ENCODE measurements at places on chromosomes 5 and 9. TPM values are rescaled to one million over a fixed set of nuclear protein-coding genes. Genes with fewer than 3 reads are reported as not detected.
A peak's percentile ranks its signal among the peaks of the same experiment; 100 is the strongest.

DNA sequence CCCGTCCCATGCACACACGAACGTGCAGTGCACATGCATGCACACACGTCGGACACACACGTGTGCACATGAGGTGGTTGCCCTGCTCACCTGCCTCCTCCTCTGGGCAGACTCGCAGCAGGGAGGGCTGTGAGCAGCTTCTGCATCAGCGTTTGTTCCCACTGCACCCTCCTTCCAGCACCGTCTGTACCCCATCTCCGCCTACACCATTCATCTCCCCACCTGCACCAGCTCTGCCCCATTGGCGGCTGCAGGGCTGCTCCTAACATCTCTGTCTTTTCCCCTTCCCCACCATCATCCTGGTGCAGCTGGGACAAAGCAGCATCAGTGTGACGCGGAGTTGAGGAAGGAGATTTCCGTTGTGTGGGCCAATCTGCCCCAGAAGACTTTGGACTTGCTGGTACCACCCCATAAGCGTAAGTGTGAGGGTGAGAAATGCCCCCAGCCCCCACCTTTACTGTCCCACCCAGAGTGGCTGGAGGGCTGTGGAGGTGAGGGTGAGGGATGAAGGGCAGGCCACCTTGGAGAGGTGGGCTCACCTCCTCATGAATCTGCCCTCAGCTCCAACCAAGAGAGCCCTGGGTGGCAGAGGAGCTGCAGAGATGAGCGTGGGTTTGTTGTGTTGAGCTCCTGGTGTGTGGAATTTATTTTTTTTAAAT is 234.6 kb downstream of the CACNA1B start:
- H3K4me1 ChIP-seq, result no peaks in the 10 kb centered on the region
- no peak for DNase-seq
- H3K36me3 ChIP-seq, result no peaks in the 10 kb centered on the region

GRCh38 chr5:107542428-107542827 is 128.3 kb downstream of the EFNA5 start:
- no peaks in the 10 kb centered on the region for H3K4me1 ChIP-seq
- no peak overlapping the region for H3K4me3 ChIP-seq
- DNase-seq, result peak; percentile 61
- no peak overlapping the region for H3K27ac ChIP-seq

- H3K4me1 ChIP-seq, result no peaks in the 10 kb centered on the region
- no peak overlapping the region for H3K27ac ChIP-seq
- no peaks in the 10 kb centered on the region for H3K36me3 ChIP-seq
- no peak for DNase-seq
- H3K4me3 ChIP-seq, result no peak overlapping the region
- H3K27me3 ChIP-seq, result no peaks in the 10 kb centered on the region
Observed at GRCh38 chr5:77993855-77994318, 217.7 kb upstream of the TBCA start.

GRCh38 chr5:9604416-9604815 is 25.7 kb downstream of the TAS2R1 start:
- no peaks in the 10 kb centered on the region for H3K27me3 ChIP-seq
- H3K36me3 ChIP-seq, result no peaks in the 10 kb centered on the region
- no peaks in the 10 kb centered on the region for H3K4me1 ChIP-seq

DNA sequence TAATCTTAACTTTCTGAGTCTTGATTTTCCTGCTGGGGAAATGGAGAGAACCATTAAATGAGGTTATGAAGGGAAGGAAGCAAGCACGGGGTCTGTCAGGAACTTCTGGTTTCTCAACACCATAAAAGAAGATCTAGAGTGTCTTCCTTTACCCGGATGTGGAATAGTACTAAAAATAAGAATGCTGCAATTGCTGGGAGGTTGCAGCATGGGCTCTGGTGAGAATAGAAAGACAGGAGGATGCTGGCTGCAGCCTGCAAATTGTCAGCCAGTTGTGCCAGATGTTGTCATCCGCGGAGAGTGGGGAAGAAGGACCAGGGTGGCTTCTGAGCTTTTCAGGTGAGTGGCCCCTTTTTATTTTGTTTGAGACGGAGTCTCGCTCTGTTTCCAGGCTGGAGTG is 69.3 kb upstream of the STC2 start:
- no peak overlapping the region for H3K27ac ChIP-seq
- DNase-seq, result no peak
- H3K4me1 ChIP-seq, result no peaks in the 10 kb centered on the region
- H3K4me3 ChIP-seq, result no peak overlapping the region

DNA sequence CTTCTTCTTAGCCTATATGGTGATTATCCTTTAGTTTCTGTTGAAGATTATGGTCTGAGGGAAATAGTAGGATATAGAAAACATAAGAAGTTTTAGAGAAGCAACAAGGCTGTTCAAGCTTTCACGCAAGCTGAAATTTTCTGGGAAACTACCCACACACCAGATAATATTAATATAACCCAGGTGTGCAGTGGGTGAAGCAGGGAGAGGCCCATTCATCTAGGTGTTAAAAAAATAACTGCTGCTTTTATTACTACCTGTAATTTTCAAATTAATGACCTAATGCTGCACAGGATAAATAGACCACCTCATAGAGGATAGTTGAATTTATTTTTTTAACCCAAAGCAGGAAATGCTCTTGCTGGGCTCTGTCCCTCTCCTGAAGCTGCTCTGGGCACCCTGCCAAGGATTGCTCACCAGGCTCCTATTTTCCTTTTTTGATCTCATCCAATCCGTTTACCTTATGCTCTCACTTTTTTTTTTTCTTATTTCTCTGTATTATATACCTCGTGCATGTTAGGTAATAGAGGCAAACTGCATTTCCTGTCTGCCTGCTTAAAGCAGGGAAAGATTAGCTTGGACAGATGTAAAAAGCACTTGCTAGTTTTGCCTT is 124.3 kb upstream of the SLC12A2 start:
- no peaks in the 10 kb centered on the region for H3K27me3 ChIP-seq
- H3K36me3 ChIP-seq, result no peaks in the 10 kb centered on the region
- H3K4me1 ChIP-seq, result peaks cover 40% of the 10 kb centered on the region
- H3K4me3 ChIP-seq, result no peak overlapping the region
- DNase-seq, result peak; percentile 59

- H3K27me3 ChIP-seq, result peaks cover 6% of the 10 kb centered on the region
- no peaks in the 10 kb centered on the region for H3K4me1 ChIP-seq
- DNase-seq, result no peak
- no peak overlapping the region for H3K4me3 ChIP-seq
Observed at GRCh38 chr5:17436761-17437221, 61.2 kb upstream of the TAF11L2 start.

DNA sequence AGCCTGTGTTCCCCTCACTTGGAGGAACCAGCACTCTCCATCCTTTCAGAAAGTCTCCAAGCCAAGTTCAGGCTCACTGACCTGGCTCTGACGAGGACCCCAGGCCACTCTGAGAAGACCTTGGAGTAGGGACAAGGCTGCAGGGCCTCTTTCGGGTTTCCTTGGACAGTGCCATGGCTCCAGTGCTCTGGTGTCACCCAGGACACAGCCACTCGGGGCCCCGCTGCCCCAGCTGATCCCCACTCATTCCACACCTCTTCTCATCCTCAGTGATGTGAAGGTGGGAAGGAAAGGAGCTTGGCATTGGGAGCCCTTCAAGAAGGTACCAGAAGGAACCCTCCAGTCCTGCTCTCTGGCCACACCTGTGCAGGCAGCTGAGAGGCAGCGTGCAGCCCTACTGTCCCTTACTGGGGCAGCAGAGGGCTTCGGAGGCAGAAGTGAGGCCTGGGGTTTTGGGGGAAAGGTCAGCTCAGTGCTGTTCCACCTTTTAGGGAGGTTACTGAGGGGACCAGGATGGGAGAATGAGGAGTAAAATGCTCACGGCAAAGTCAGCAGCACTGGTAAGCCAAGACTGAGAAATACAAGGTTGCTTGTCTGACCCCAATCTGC is 4.7 kb upstream of the NUP214 start:
- H3K27me3 ChIP-seq, result peaks cover 4% of the 10 kb centered on the region
- no peak for DNase-seq
- no peak overlapping the region for H3K4me3 ChIP-seq
- H3K27ac ChIP-seq, result peak overlapping the region; percentile 91

- no peaks in the 10 kb centered on the region for H3K4me1 ChIP-seq
- no peaks in the 10 kb centered on the region for H3K27me3 ChIP-seq
- no peaks in the 10 kb centered on the region for H3K36me3 ChIP-seq
- no peak overlapping the region for H3K4me3 ChIP-seq
- H3K27ac ChIP-seq, result no peak overlapping the region
Observed at GRCh38 chr9:118575341-118576070, 793.7 kb downstream of the BRINP1 start.

- no peaks in the 10 kb centered on the region for H3K4me1 ChIP-seq
- H3K36me3 ChIP-seq, result no peaks in the 10 kb centered on the region
- H3K27me3 ChIP-seq, result peaks cover 92% of the 10 kb centered on the region
- H3K27ac ChIP-seq, result no peak overlapping the region
- no peak overlapping the region for H3K4me3 ChIP-seq
- no peak for DNase-seq
Observed at GRCh38 chr5:1747079-1747802, 52.4 kb downstream of the MRPL36 start.

DNA sequence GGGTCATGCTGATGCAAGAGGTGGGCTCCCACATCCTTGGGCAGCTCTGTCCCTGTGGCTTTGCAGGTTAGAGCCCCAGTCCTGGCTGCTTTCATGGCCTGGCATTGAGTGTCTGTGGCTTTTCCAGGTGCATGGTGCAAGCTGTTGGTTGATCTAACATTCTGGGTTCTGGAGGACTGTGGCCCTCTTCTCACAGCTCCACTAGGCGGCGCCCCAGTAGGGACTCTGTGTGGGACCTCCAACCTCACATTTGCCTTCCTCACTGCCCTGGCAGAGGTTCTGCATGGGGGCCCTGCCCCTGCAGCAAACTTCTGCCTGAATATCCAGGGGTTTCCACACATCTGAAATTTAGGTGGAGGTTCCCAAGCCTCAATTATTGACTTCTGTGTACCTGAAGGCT is 150.1 kb downstream of the NNT start:
- no peaks in the 10 kb centered on the region for H3K27me3 ChIP-seq
- no peak overlapping the region for H3K4me3 ChIP-seq
- H3K27ac ChIP-seq, result no peak overlapping the region
- no peaks in the 10 kb centered on the region for H3K36me3 ChIP-seq

DNA sequence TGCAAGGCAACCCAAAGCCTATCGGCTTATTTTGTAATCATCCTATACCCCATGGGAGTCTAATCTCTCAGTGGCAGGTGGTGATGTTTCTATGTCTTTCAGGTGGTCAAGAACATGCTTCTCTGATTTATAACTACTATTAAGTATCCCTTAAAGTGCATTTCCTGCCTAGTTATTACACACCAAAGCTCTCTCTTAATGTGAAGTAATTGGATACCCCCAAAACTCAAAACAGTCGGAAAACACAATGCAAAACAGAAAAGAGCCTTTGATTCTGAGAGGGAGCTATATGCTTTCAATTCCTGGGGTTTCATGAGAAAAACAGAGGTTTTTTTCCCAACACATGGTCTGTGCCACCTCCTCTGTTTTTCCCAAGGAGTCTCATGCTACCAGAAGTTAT is 416.4 kb downstream of the CSNK1G3 start:
- H3K27me3 ChIP-seq, result no peaks in the 10 kb centered on the region
- H3K27ac ChIP-seq, result no peak overlapping the region
- no peak overlapping the region for H3K4me3 ChIP-seq
- no peak for DNase-seq
- no peaks in the 10 kb centered on the region for H3K36me3 ChIP-seq

DNA sequence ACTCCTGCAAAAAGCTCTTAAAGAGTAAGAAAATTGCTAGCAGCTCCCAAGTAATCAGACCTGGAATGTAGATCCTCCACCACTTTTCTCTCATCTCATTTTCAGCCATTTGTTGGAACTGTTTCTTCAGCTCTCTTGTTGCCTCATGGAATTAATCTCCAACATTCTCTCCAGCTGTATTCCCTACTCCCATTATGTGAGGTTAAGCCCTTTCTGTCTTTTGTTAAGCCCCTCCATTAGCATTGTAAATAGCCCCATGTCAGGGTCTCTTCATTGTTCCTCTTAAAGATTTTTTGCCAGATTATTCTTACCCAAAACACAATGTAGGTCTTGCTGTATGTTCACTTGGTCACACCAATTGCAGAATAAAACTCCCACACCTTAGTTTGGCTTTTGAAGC is 119.8 kb downstream of the PLPPR1 start:
- no peak for DNase-seq
- no peaks in the 10 kb centered on the region for H3K36me3 ChIP-seq
- H3K4me3 ChIP-seq, result no peak overlapping the region
- H3K27me3 ChIP-seq, result no peaks in the 10 kb centered on the region
- H3K27ac ChIP-seq, result no peak overlapping the region
- no peaks in the 10 kb centered on the region for H3K4me1 ChIP-seq

DNA sequence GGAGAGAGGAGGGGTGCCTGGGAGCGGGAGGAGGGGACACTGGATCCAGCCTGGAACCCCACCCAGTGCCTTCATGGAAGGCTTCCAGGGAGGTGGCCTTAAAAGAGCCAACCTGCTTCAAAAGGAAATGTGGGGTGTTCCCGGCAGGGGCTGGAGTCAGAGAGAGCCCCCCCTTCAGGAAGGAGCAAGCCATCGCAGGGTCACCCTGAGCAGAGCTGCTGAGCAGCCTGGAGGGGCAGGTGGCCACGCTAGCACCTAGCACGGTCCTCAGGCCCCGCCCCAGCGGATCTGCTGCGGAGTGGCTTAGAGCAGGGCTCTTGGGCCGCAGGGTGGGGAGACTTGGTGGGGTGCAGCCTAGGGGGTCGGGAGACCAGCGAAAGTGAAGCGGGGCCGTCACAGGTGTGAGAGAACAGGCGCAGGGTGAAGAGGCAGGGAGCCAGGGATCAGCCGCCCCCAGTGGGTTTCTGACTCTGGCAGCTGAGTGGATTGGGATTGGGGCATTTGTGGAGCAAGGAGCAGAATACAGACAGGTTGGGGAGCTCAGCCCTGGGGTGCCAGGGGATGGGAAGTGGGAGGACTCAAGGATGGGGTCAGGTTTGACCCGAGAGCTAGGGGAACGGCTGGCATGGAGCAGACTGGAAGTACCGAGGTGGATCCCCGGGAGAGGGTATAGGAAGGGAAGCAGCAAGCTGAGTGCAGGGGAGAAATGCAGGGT is 1.5 kb downstream of the LCN2 start:
- no peaks in the 10 kb centered on the region for H3K36me3 ChIP-seq
- peaks cover 9% of the 10 kb centered on the region for H3K27me3 ChIP-seq
- peaks cover 70% of the 10 kb centered on the region for H3K4me1 ChIP-seq

DNA sequence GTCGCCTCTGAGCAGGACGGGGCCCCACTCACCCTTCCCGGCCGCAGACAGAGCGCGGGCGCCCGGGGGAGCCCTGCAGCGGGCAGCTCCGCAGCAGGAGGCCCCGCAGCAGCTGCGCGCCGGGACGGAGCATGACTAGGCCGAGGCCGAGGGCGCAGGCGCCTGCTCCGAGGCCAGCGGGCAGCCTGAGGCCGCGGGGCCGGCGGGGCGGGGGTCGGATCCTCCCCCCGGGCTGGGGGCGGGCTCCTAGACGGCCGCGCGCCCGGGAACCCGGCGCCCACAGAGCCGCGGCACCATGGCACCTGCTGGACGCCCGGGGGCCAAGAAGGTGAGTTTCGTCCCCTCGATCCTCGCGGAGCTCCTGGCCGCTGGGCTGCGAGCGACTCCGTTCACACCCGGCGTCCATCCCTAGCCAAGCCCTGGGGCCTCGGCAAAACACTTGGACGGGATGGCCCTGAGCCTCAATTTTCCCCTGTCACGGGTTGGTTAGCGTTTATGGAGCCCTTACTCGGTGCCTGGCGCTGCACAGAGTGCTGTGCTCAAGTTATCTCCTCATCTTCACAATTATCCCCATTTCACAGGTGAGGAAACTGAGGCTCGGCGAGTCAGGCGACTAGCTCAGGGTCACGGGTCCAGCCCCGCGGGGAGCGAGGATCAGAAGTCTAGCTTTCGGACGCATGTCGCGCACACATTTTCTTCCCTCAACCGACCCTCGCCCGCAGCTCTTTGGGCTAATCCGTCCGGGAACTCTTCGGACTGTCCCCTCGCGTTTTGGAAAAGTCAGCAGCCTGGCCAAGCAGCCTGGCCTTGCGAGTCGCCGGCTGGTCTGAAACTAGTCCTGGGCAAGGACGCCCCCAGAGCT is at the start of the genes BHMT2 and DMGDH:
Gene BHMT2 (plus strand): TSS at position 280 of the 862 bp plus-strand sequence. CDS start 16 bp downstream, at position 296.
Gene DMGDH (minus strand): TSS at position 187 of the 862 bp plus-strand sequence. CDS start 54 bp downstream, at position 133.
- DNase-seq, result peak; percentile 23
- no peaks in the 10 kb centered on the region for H3K36me3 ChIP-seq
- peak within 1 kb of the TSS; percentile 70 for H3K27ac ChIP-seq
- peaks cover 50% of the 10 kb centered on the region for H3K4me1 ChIP-seq

Gene PCDHGA7
- 0.31 TPM for total RNA-seq

All from HepG2 (cell line).